Stimulated activated CD8-positive, alpha-beta memory T cell treated with anti-CD3 and anti-CD28 coated beads, Interleukin-7, amount 100 ng/mL, for 1 hour (primary cell): ENCODE measurements at places on chromosomes 4 and X.

- no peak for DNase-seq
Observed at GRCh38 chr4:113582737-113583136, 178.8 kb downstream of the CAMK2D start.

- no peak for DNase-seq
Observed at GRCh38 chr4:129037093-129037492, 56.2 kb downstream of the SCLT1 start.

GRCh38 chrX:128078545-128078944, 26.3 kb upstream of the ACTRT1 start:
- DNase-seq = no peak

GRCh38 chrX:55379396-55379795, 72.5 kb upstream of the MAGEH1 start:
- no peak for DNase-seq

- no peak for DNase-seq
Observed at GRCh38 chrX:9816084-9816700, 30.0 kb downstream of the SHROOM2 start.

DNA sequence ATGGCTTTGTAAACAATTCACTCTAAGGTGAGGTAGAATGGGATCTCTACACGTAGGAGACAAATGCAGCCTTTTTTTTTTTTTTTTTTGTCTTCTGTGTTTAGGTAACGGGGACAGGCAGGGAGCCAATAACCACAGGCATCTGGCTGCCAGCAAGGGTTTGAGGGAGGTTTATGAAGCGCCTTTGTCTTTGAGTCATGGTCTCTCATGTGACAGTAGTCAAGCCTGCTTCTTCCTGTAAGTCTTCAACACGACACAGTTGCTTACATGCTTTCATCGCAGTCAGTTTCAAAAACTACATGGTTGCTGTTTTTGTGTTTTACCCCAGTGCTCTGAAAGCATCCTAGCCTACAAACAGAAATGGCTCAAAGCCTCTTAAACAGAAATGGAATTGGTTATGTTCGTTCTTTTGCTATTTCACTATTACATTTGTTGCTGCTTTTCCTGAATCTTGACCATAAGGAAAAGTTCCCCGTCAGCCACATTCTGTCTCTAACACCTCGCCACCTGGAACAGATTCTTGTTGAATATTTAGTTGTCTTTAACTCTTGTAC, 127.8 kb upstream of the METTL14 start:
- no peak for DNase-seq

DNA sequence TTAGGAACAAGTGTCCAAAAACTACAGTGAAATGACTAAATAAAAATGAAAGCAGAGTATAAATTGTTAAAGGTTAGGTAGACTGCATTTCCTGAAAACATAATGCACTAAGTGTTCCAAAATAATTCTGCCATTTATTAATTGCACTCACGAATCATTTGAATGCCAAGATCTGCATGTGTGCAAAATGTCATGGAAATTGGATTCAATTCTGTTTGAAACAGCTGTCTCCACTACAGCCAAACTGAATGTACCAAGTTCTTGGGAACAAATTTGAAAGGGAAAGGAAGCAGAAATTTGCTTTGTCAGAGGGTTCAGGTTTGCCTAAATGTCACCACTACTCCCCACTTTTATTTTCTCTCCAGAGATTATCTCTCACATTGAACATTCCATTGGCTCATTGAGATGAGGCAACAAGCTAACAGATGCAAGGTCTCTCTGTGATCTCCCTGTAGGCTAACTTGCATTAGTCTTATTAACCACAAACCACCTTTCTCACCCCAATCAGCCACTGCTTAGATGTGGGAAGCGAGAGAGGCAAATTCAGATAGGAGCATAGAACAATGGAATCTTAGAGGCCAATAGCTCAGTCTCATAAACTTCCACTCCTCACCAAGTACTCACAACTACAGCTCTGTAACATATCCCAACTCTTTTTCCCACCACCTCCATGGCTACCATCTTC, 226.6 kb downstream of the KDR start:
- DNase-seq = no peak

- no peak for DNase-seq
Observed at GRCh38 chr4:56764223-56764622, 57.3 kb downstream of the SPINK2 start.

DNA sequence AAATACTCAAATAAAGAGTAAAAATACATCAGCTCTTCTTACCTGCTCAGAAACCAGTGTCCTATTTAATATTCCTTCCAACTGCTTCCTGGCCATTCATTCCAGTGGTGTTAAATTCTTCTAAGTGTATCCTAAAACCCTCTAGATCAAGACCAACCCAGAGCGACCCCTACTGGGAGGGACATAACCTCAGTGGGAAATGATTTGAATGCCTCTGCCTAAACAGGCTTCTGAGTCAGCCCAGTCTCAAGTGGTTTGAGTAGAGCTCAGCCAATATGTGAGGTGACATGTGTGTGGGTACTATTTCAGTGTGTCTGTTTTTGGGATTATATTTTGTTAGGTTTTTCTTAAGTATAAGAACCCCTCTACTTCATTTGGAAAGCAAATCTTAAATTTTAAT, 133.6 kb upstream of the ARHGEF9 start:
- DNase-seq = no peak

- no peak for DNase-seq
Observed at GRCh38 chr4:1381944-1382541, 24.2 kb downstream of the NKX1-1 start.

DNA sequence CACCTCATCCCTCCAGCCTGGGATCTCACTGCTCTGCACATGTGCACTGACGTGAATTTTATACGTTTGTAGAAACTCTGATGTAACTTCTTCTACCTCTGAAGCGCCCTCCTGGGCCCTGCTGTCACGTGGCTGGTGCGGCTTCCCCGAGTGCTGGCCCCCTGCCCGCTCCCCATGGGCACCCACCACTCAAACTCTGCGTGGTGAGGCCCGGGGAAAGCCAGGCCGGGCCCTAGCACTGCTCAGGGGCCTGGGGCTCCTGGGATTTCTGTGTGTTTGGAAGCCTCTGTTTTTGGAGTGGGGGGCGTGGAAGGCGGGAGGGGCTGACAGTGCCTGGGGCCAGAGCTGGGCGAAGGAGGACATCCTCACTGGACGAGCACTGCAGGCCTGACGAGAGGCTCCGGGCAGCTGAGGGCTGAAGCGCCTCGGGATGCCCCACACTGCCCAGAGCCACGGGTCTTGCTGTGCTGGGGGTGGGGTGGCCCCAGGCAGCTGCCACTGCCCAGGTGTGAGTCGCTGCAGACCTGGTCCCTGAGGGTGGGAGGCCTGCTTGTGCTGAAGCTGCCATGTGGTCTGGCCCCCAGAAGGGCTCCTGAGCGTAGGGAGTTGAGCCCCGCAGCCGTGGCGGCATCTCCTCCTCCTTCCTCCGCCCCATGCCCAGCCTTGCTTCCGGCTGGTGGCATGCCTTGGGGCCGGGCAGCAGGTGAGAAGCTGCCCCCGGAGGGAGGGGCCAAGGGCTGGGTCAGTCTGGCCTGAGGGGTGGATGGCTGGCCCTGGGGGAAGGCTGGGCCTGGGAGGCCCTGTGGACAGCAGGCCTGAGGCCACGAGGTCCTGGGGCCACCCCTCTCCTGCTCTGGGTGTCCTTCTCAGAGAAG, 7.7 kb downstream of the NAT8L start:
- no peak for DNase-seq

- DNase-seq = no peak
Observed at GRCh38 chr4:113278324-113278934, 229.0 kb downstream of the ANK2 start.

- DNase-seq = no peak
Observed at GRCh38 chrX:108735679-108736508, 469 bp downstream of the IRS4 start.

- no peak for DNase-seq
Observed at GRCh38 chrX:39000802-39001201, 199.5 kb downstream of the MID1IP1 start.

GRCh38 chr4:40887764-40888131, 138.0 kb downstream of the NSUN7 start:
- no peak for DNase-seq

GRCh38 chr4:128908735-128909134, 99.2 kb downstream of the JADE1 start:
- DNase-seq = no peak

GRCh38 chr4:56704089-56704871, 23.2 kb upstream of the HOPX start:
- DNase-seq = no peak

GRCh38 chr4:105208561-105208960, 61.9 kb downstream of the TET2 start:
- DNase-seq = no peak

- DNase-seq = no peak
Observed at GRCh38 chr4:127616898-127617297, 15.9 kb upstream of the INTU start.

GRCh38 chrX:13201605-13202219, 118.1 kb downstream of the ATXN3L start:
- DNase-seq = no peak

GRCh38 chrX:105999294-105999693, 39.2 kb downstream of the SERPINA7 start:
- DNase-seq = no peak

DNA sequence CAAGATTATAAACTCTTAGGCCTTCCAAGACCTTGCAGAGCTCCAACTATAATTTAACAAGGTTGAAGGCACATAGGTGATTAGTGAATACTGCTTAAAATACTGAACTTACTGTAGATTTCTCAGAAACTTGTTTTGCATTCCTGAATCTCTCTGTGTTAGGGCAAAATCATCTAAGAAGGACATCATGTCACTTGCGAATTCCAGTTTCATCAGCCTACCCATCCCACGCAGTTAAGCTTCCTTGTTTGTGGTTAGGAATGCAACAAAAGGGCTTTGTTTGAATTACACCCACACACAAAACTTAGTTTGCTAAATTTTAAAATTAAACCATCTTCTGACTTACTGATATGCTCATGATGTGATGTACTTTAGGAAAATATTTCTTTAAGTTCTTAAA, 174.0 kb downstream of the SOWAHB start:
- no peak for DNase-seq

GRCh38 chr4:173181848-173182247, 13.2 kb downstream of the GALNT7 start:
- no peak for DNase-seq
